Transverse colon (tissue), 4 donors: ENCODE measurements at places on chromosomes 3 and 15.

GRCh38 chr15:40584191-40584590 lies 9.9 kb upstream of the KNL1 start:
- no peak for DNase-seq

DNA sequence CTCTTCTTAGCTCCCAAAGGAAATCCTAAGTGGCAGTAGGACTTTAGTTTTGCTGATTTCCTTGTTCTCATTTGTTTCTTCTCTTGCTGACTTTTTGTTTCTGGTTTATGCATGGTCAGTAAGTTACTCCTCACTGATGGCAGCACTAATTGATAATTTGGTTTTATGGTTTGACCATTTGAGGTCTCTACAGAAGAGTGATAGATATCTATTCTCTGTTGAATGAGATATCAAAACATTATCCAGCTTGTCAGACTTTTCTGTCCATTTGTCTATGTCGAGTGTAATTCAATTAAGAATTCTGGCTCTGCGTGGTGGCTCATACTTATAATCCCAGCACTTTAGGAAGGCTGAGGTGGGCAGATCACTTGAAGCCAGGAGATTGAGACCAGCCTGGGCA lies 84.5 kb upstream of the PLXND1 start:
- DNase-seq, result no peak

DNA sequence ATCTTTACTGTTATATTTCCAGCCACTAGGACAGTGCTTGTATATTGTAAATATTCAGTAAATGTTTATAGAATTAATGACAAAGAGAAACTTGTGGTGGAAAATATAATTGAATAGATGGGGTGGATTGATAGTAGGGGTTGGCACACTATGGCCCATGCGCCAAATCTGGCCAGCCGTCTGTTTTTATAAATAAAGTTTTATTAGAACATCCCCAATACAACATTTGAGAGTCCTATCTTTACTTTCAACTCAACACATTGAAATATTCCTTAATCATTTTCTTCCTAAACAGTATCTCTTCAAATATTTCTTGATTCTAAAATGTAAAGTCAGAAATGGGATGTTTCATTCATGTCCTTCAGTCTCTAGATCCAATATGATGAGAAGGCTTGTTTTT lies 45.1 kb downstream of the VPS8 start:
- no peak for DNase-seq

- no peak for DNase-seq
Observed at GRCh38 chr3:8996681-8997121, 33.4 kb upstream of the RAD18 start.

- DNase-seq, result no peak
Observed at GRCh38 chr15:61182946-61183345, 46.2 kb downstream of the RORA start.

- DNase-seq, result no peak
Observed at GRCh38 chr15:52133510-52134220, 21.1 kb upstream of the BCL2L10 start.

- no peak for DNase-seq
Observed at GRCh38 chr15:35393398-35393797, 152.6 kb downstream of the DPH6 start.

- no peak for DNase-seq
Observed at GRCh38 chr15:96320703-96321638, 9.5 kb upstream of the NR2F2 start.

DNA sequence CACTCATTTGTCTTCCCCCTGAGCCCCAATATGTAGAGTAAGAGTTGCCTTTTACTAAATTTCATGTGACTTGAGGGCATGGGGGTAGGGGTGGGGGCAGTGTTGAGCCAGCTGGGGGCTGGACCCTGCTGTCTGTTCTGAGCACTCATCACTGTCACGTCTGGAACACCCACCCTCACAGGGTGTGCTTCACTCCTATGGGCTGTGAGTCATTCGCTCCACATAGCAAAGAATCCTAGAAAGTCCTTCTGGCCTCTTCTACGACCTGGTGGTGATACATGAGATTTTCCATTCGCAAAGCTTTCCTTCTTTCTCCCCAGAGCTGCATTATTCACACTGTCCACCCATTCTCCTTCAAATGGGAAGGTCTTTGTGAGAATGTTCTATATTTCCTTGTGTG lies 43.6 kb upstream of the MGLL start:
- no peak for DNase-seq

DNA sequence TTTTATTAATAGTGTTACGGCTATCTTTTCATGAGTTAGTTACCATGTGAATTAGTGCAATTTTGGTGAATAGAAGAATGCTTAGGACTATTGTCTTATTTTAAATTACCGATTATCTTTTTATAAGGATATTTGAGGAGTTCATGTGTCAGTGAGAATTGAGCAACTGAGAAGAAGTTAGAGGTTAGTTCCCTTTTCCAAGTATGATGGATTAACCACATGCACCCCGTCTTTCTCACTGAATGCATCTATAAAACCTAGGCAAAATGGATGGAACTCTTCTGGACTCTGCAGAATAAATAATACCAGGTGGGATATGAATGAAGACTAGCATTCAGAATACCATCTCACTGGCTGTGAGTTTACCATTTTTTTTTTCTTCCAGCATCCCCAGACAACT lies 74.3 kb downstream of the TCF12 start:
- DNase-seq, result no peak

GRCh38 chr15:31523655-31524049 lies 197.0 kb downstream of the KLF13 start:
- DNase-seq, result no peak

- no peak for DNase-seq
Observed at GRCh38 chr3:60215946-60216345, 1035.3 kb downstream of the FHIT start.

DNA sequence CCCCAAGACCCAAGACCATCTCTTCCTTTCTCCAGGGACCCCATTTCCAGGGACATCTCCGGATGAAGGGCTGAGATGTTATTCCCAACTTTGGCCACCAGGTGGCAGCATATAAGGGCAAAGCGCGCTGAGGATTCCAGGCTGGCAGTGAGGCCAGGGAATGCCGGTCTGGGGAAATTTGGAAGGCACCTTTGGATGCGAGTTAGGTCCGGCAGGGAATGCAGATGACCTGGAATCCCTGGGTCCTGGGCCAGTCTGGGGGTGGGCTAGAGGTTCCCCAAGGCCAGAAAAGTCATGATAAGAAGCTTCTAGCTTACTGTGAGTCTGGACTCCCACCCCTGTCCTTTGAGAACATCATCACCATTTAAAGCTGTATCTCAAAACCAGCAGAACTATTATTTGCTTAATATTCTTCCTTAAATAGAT lies 1.6 kb upstream of the CHST13 start:
- peak; percentile 54 for DNase-seq

- no peak for DNase-seq
Observed at GRCh38 chr3:95810462-95810861, 1003.9 kb upstream of the EPHA6 start.

DNA sequence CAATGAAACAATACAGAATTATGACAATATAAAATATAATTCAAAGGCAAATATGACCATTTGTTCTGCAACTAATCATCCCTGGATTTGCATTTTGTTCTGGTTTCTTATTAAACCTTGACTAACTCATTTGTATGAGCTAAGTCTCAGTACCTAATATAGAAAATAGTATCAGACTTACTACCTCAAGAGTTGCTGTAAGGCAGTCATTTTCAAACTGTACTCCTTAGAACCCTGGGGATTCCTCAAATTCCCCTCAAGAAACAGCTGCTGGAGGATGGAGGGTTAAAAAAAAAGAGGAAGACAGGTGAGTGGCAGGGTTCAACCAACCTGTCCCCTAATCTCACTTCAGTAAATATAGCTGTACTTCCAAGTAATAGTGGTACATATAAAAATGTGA lies 11.1 kb downstream of the ZBTB11 start:
- no peak for DNase-seq

DNA sequence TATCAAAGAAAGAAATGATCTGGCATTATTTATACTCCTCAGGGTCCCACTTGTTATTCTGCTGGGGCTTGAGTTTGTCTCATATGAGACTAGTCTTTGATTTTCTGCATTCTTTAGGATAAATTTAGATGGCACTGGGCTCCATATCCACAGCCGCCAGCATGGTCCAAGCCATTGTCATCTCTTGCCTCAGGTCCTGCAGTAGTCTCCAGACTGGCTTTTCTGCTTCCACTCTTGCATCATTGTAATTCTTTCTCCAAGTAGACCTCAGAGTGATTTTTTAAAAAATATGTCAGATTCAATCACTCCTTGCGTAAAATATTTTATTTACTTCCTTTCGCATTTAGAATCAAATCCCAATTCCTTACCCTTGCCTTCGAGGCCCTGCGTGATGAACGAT lies 50.4 kb upstream of the ST3GAL6 start:
- no peak for DNase-seq
